Mucosa of descending colon (tissue), 3 donors: ENCODE measurements at places on chromosomes 1 and 21. TPM values are rescaled to one million over a fixed set of nuclear protein-coding genes. Genes with fewer than 3 reads are reported as not detected.

CAMK1G gene
- not detected for total RNA-seq

DAP3 gene
- total RNA-seq = 91.4 TPM

TNFRSF4 gene
- total RNA-seq = 0.80 TPM

PTGS2 gene
- total RNA-seq = 36.6 TPM

LINGO4 gene
- 0.24 TPM for total RNA-seq

BEND5 gene
- total RNA-seq = 2.1 TPM

OTUD3 gene
- total RNA-seq = 15.4 TPM

FAM72C gene
- total RNA-seq = 0.43 TPM

DNA sequence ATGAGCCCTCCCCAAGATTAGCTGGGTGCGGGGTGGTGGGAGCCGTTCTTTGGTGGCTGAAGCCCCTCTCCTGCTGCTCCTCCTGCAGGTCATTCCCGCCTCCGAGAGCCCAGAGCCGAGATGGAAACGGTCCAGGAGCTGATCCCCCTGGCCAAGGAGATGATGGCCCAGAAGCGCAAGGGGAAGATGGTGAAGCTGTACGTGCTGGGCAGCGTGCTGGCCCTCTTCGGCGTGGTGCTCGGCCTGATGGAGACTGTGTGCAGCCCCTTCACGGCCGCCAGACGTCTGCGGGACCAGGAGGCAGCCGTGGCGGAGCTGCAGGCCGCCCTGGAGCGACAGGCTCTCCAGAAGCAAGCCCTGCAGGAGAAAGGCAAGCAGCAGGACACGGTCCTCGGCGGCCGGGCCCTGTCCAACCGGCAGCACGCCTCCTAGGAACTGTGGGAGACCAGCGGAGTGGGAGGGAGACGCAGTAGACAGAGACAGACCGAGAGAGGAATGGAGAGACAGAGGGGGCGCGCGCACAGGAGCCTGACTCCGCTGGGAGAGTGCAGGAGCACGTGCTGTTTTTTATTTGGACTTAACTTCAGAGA is 448 bp downstream of the G0S2 start:
- DNase-seq = peak; percentile 45

GRCh38 chr1:46900401-46900800 is 40.9 kb downstream of the CYP4A11 start:
- DNase-seq = no peak

DNA sequence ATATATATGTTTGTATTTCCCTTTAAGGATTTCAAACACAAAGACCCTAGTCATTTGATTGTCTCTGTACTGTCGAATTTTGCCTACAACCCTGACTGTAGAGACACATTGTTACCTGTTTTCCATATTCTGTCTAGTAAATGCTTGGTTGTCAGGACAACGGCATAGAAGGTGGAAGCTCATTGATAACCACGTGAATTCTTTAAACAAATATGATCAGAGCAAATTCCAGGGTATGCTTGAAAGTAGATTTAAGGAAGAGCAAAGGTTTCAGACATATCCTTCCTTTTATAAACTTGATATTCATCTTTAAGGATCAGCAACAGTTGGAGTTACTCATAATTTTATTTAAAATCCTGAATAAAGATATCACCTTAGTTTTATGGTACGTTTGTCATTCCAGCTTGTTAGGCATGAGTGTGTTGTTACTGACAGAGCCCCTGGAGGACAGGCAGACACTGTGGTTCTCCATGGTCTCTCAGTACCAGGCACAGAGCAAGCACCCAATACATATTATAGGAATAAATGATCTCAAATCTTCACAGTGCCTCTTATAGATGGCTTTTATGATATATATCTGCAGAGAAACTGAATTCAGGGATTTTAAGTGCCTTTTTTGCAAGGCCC is 203.2 kb downstream of the FGGY start:
- DNase-seq = no peak

- DNase-seq = no peak
Measured at GRCh38 chr1:209790286-209791193, 6.2 kb upstream of the C1orf74 start.

GRCh38 chr1:153541641-153542590 is 1.2 kb upstream of the S100A5 start:
- no peak for DNase-seq

DNA sequence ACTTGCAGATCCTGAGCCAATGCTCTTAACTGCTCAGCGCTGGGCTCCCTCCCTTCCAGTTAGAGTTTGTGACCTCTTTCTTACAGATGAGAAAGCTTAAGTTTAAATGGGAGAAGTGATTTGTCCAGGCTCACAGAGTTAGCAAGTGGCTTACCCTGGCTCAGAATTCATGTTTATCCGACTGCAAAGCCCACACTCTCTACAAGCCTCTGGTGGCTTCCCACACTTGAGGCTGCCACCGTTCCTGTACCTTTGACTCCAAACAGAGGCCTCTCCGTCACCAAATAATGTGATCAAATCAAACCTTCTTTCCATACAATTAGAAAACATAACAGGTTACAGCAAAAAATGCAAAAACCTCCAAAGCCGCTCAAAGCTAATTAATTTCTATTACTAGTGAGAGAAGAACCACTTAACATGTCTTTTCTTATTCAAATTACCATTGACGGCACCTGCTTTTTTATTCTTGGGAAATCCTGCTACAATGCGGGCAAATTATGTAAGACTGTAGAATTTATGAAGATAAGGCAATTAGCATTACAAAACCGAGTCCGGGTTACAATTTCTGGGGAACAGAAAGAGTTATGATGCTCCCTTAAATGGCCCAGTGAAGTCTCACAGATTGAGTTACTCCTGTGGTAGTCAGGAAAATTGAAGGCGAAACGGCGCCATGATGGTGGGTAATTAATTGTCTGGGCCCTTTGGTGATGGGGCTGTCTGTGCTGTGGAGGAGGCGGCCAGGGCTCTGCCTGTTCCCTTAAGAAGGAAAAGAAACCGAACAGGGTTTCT is 324.3 kb upstream of the POU3F1 start:
- no peak for DNase-seq

GRCh38 chr21:44594406-44594916 is 2.2 kb upstream of the KRTAP10-6 start:
- no peak for DNase-seq

GRCh38 chr1:31013187-31013864 is 52.2 kb downstream of the PUM1 start:
- DNase-seq = no peak

GRCh38 chr1:162993846-162994245 is 75.3 kb upstream of the RGS4 start:
- DNase-seq = no peak

DNA sequence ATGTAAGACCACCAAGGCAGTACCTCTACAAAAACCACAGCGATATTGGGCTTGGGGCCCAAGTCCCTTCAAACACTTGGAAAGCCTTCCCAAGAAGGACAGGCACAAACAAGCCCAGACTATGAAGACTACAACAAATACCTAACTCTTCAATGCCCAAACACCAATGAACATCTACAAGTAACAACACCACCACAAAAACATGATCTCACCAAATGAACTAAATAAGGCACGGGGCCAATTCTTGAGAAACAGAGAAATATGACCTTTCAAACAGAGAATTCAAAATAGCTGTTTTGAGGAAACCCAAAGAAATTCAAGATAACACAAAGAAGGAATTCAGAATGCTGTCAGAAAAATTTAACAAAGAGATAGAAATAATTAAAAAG is 86.8 kb downstream of the COL24A1 start:
- no peak for DNase-seq
